CD4-positive, CD25-positive, alpha-beta regulatory T cell (primary cell): ENCODE measurements at places on chromosomes 6 and 20. TPM values are rescaled to one million over a fixed set of nuclear protein-coding genes. Genes with fewer than 3 reads are reported as not detected.

The ELOVL2 gene
- not detected for total RNA-seq

The BTN1A1 gene
- not detected for total RNA-seq

DNA sequence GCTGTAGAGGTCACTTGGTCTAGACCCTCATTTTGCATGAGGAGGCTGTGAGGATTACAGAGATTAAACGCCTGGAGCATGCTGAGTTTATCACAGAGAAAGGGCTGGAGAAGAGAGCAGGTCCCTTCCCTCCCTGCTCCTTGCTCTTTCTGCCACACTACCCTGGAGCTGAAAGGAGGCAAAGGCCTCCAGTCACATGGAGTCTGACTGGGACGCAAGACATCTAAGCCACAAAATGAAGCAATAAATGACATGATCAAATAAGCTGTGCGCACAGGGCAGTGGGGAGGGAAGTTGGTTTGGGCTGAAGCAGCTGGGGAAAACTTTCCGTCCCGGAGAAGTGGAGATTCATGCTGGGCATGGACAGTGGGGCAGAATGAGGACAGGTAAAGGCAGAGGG is 33.3 kb downstream of the ATXN1 start:
- DNase-seq, result no peak

GRCh38 chr6:55836481-55836880 is 38.9 kb downstream of the BMP5 start:
- no peak for DNase-seq
